ENCODE measurements at places on chromosomes 7 and 10. TPM values are rescaled to one million over a fixed set of nuclear protein-coding genes. Genes with fewer than 3 reads are reported as not detected.
A peak's percentile ranks its signal among the peaks of the same experiment; 100 is the strongest.

DNA sequence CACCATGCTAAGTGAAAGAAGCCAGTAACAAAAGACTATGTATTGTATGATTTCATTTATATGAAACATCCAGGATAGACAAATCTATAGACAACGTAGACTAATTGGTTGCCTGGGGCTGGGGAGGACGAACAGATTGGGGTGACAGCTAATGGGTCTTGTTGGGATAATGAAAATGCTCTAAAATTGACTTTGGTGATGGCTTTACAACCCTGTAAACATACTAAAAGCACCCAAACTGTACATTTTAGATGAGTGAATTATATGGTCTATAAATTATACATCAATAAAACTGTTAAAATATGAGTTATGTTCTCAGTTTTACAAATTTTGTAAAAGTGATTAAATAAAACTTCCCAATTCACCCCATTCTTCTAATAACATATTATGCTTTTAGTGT is 261.5 kb downstream of the ELMO1 start:
- DNase-seq, result no peak

- peak; percentile 77 for DNase-seq
Measured at GRCh38 chr10:23065181-23065948, 30.0 kb upstream of the MSRB2 start.

- DNase-seq, result no peak
Measured at GRCh38 chr10:51386248-51386885, 312.1 kb downstream of the PRKG1 start.

- no peak for DNase-seq
Measured at GRCh38 chr7:129252128-129252527, 27.3 kb downstream of the AHCYL2 start.

- DNase-seq, result no peak
Measured at GRCh38 chr10:71708897-71709882, 10.4 kb downstream of the C10orf105 start.

DNA sequence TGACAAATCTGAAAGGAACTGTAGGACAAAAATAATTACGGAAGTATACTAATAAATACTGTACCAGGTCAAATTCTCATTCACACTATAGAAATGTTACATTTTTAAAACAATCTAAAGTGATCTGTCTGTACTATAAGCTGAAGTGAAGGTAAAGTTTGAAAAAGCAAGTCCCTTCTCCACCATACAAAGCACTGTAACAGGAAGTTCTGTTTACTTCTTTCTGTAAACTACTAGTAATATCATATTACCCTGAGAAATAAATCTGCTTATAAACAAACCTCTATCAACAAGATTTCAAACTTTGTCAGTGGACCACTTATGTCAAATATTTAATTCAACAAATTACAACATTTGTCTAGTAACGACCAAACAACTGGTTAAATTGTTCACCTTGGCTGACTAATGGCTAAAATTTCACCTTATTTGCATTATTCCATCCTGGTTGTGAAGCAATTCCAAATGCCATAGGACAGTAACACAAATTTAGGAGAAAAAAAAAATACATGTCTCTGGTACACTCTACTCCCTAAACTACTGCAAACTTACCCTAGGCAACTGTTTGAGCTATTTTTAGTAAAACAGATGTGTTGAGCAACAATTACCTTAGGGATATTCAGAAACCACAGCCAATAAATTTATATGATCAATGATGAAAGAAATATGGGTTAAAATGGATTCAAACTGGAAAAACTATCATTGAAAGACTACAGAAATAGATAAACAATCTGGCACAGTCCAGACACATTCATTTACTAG is 126.0 kb downstream of the NRBF2 start:
- no peak for DNase-seq

DNA sequence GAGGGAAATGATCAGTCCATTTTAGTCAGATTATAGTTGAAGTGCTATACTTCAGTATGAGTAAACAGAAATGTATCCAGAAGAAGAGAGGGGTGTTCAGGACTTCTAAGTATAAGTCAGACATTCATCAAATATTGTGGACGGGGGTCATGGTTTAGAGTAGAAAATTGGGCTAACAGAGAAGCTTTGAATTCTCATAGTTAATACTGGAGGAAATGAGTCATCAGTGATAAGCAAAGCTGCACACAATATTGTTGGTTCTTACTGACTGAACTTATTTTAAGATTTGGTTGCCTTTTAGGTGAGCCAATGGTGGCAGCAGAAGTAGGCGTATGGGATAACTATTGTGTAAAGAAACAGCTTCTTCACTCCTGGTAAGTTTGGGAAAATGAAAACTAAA is 1.7 kb upstream of the SUMF2 start:
- peak; percentile 31 for DNase-seq

GRCh38 chr10:33412653-33413361 is 78.3 kb upstream of the NRP1 start:
- peak; percentile 85 for DNase-seq

The ANKRD61 gene
- 0.35 TPM for total RNA-seq

The SLC39A12 gene
- not detected for total RNA-seq

The SSC4D gene
- 0.88 TPM for total RNA-seq

The WEE2 gene
- not detected for total RNA-seq

The TFAM gene
- total RNA-seq, result 17.7 TPM

The FAM131B gene
- total RNA-seq, result 1.5 TPM
